Activated CD8-positive, alpha-beta memory T cell treated with anti-CD3 and anti-CD28 coated beads, Interleukin-2, amount 10 ng/mL, durations not matched to agents 7 days and 5 days (primary cell): ENCODE measurements at places on chromosomes 1 and 21. TPM values are rescaled to one million over a fixed set of nuclear protein-coding genes. Genes with fewer than 3 reads are reported as not detected.
A peak's percentile ranks its signal among the peaks of the same experiment; 100 is the strongest.

GRCh38 chr1:68293609-68294366, 61.5 kb upstream of the WLS start:
- no peak for DNase-seq

TMCO2 gene
- total RNA-seq: not detected

- no peak for DNase-seq
Observed at GRCh38 chr1:58902830-58903513, 119.1 kb upstream of the JUN start.

DNA sequence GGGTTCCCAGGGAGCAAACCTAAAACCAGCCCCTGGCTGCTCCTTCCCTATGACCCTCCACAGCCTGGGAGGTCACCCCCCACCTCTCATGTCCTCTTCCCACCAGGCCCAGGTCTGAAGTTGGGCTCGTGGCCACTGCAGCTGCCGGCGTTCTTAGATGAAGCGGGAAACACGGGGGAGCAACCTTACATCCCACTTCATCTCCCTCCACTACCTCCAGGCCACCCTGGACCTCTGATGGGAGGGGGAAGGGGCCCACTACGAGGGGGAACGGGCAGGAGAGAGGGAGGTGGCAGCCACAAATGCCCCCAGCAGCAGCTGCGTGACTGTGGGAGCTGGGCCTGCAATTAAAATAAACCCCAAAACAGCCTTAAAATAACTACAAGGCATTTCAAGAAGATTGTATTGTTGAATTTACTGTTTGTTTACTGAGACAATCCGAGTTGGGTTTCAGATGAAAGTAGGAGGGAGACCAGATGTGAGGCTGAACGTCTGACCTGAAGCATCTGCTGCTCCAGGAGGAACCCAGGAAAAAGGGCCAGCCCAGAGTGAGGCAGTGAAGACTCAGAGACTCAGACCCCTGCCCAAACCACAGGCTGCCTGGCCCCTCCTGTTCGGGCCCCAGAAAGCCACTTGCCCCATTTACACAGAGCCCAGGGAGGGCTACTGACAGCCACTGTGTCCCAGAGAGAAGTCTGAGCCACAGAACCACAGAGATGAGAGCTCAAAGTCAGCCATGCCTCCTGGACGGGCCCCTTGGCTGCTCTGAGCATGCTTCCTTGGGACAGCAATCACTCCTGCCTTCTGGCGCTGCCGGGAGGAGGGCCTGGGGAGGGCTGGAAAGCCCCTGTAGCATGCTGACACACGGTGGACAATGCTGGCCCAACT, 59.8 kb downstream of the GLIS1 start:
- no peak for DNase-seq

FCRL4 gene
- total RNA-seq: not detected

VSIG8 gene
- total RNA-seq: not detected

FCGR3A gene
- total RNA-seq: 0.61 TPM

MSH4 gene
- 0.47 TPM for total RNA-seq

GRCh38 chr1:13809461-13810159, 109.6 kb downstream of the PRDM2 start:
- peak; percentile 59 for DNase-seq

DNA sequence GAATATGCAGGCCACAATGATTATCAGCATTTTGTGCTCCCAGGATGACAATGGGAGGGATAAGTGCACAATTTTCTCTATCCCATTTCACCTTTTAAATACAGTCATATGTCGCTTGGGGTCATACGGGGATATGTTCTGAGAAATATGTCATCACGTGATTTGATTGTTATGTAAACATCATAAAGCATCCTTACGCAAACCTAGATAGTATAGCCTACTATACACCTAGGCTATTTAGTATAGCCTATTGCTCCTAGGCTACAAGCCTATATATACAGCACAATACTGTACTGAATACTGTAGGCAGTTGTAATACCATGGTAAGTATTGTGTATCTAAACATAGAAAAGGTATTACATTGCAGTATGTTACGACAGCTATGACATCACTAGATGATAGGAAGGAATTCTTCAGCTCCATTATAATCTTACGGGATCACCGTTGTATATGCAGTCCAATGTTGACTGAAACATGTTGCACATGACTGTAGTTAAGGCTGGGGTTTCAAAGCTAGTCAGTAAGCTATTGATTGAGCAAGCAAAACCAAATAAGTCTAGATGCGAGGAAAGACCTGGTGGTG, 18.9 kb downstream of the RUSC1 start:
- DNase-seq: no peak

DNA sequence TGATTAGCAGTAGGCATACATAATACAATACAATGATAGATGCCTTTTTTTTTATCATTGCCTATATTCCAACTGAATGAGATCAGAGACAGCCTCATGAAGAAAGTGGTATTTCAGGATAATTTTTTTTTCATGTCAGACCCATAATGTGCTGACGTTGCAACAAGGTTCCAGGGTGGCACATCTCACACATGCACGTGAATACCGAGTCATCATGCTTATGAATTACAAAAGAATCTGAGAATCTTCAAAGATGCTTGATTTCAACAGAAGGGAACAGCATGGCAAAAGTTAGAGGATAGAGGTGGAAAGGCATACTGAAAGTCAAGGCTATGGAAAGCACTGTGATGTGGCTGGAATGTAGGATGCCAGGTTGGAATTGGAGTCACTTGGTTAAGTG, 5.0 kb upstream of the RNF11 start:
- DNase-seq: no peak

DNA sequence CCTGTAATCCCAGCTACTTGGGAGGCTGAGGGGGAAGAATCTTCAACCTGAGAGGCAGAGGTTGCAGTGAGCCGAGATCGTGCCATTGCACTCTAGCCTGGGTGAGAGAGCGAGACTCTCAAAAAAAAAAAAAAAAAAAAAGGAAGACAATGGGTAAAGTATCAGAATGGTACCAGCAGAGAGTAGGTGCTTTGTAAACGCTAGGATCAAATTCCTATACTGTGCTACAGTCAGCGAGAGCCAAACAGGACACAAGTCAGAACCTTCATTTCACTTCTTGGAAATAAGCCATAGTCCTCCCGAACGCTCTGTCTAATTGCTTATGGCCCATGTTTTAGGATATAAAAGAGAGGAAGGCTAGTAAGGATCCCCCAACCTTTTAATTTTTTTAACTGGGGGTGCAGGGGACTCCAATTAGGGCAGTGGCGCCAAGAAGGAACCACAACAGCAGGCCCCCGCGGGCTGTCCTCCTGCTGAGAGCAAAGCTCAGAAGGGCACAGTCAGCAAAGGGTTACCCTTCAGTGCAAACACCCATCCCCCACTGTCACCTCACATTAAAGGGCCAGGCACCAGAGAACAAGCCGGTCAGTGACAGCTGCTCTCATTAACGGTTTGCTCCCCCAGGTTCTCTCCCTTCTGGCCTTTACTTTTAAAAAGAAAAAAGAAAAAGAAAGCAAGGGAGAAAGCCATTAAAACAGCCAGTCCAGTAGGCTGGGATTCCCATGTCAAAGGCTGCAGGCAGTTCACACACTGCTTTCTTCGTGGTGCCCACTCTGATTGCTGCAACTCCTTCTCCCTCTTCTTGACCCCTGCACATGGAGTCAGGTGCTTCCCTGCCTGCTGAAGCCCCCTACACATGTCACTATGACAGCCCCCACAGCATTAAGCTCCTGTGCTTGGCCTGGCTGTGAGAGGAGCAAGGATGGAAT, 69.4 kb downstream of the PLPP3 start:
- no peak for DNase-seq

- DNase-seq: no peak
Observed at GRCh38 chr1:116176306-116176789, 65.1 kb downstream of the MAB21L3 start.

DNA sequence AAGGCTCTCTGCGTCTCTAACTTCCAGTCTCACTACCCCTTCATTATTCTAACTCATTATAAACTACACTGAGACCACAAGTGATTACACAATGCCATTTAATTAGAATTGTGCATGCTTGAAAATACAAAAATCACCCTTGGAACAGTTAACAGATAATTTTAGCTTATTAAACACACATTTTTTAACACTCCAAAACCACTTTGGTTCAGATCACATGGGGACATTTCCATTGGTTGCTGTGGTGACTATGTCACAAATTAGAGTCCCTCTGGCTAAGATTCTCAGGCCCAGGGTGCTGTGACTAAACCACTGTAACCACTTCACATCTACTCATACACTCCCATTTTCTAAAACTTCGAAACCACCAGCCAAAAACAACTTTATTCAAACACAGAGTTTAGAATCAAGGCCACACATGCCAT, 43.0 kb downstream of the JAK1 start:
- DNase-seq: peak; percentile 49

DNA sequence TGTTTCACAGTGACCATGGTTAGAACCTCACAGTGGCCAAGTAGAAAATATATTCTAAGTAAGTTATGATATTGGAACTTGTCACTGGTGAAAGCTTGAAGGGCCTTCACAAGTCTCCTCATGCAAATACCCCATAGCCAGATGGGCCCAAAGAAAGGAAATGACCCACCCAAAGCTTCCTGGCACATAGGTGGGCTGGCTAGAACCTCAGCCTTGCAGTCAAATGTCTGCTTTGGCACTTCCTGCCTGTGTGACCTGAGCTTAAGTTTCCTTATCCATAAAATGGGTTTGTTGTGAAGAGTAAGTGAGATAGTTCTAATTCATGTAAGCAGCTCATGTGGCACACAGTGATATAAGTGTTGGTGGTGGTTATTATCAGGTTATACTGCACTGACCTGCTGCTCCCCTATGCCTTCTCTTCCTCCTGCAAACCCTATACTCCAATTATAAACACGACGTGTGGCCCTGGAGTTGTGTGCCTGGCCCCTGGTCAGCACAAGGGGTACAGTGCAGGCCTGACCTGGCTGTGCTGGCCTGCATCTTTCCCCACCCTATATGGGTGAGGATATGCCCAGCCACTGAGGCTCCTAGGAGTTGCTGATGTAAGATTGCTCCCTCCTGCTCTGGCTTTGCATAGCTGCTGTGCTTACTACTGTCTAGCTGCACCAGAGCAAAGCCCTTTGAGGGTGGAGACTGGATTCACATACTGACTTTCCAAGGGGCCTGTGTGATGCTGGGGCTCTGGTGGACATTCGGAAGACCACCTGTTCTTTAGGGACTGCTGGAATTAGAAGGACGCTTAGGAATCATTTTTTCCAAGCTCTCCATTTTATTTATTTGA, 4.7 kb upstream of the SLFNL1 start:
- DNase-seq: no peak

TNFSF18 gene
- not detected for total RNA-seq

DNA sequence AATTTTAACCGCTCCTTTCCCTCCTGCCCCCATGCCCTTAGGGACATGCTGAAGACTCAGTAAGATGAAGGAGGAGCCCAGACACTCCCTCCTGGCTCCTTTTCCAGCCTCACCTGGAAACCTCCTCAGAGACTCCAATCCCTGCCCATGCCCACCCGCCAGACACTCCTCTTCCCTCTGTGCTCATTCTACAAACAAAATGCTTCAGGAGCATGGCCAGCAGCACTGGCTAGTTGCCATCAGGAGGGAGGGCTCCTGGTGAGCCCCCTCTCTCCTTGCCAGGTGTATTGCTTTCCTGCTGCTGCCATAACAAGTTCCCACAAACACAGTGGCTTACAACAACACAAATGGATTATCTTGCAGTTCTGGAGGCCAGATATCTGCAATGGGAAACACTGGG, 126.1 kb downstream of the PSMG1 start:
- no peak for DNase-seq

GRCh38 chr1:29569971-29570634, 333.8 kb downstream of the PTPRU start:
- no peak for DNase-seq

SPATA45 gene
- not detected for total RNA-seq

DNA sequence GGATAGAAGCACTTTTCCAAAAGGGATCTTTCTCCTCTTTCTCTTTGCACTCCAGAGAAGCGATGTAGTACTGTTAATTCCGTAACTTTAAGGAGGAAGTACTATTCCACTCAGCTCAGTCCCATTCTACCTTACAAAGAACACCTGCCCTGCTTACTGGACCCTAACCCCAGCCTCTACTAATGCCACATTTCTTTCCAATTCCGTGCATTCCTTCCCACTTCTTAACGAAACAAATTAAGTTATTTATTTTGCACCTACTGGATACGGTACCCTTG, 511 bp downstream of the NDC1 start:
- no peak for DNase-seq

DNA sequence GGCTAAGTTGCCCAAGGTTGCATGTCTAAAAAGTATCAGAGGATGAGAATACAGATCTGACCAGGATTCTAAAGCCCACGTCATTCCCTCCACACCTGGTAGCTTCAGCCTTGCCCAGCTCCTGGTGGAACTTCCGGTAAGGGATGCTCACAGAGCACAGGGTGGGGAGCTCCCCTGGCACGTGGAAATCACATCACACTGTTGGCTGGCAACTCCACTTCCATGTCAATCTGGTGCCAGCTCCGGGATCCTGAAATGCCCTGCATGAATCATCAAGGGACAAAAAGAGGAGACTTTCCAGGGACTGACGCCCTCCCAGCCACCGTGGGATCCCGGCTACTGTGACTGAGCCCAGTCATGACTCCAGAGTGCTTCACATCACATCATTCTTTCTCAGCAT, 12.4 kb upstream of the BCAR3 start:
- no peak for DNase-seq

- DNase-seq: no peak
Observed at GRCh38 chr1:209675565-209676154, 448 bp downstream of the G0S2 start.

DONSON gene
- 41.6 TPM for total RNA-seq

DNA sequence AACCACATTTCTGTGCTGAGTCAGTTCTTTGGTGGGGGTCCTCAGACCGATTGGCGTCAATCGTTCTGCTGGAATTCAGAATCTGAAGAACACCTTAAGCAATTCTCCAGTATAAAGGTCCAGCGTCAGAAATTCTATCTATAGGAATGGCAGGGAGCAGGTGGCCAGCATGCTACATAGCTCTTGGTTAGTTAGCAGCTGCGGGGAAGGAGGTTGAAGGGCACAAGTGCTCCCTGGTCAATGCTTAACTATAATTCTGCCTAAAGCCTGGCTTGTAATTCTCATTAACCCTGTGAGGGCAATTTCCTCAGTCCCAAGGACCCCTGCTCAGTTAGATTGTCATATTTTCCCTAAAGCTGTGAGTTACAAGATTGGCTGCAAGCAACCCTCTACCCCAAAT, 54.3 kb upstream of the GALNT2 start:
- DNase-seq: no peak

- DNase-seq: no peak
Observed at GRCh38 chr1:15676688-15677661, 7.1 kb upstream of the PLEKHM2 start.

DNA sequence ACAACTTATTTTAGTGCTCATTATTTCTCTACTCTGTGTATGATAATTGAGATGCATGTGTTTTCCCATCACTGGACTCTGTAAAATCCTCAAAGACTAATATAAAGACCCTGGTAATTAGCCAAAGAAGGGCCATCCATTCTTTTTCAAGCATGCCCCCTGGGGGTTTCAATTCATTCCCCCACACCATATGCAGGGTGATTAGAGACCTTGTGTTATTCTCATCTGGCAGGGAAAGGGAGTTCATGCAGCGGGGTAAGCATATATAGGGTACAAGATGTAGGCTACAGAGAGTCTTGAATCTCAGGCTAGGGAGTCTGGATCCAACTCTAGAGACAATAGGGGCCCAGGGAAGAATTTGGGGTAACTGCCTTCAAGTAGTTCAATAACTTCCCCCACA, 166.5 kb downstream of the TNR start:
- no peak for DNase-seq
